ENCODE measurements at places on chromosomes 5 and 9.

GRCh38 chr5:173971681-173972345 lies 17.2 kb upstream of the C5orf47 start:
- DNase-seq, result no peak

- no peak for DNase-seq
Measured at GRCh38 chr9:136718345-136719194, 6.2 kb downstream of the DIPK1B start.

DNA sequence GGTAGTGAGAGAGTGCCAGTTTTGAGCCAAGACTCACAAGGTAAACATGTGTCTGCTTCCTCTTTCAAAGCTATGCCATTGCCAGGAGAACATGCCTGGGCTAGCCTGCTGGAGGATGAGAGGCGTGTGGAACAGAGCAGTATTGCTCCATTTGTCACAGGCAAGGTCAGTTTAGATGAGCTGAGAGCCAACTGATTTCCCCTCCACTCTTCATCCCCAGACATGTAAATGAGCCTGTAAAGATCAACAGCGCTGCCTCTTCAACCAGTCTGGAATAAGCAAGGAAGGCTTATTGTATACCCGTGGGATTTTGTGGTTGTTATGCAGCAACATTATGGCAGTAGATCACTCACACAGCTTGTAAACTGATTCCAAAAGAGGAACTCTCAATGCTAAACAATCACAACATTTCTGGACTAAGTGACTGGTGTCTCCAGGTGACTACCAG lies 8.2 kb upstream of the GDNF start:
- DNase-seq, result no peak

DNA sequence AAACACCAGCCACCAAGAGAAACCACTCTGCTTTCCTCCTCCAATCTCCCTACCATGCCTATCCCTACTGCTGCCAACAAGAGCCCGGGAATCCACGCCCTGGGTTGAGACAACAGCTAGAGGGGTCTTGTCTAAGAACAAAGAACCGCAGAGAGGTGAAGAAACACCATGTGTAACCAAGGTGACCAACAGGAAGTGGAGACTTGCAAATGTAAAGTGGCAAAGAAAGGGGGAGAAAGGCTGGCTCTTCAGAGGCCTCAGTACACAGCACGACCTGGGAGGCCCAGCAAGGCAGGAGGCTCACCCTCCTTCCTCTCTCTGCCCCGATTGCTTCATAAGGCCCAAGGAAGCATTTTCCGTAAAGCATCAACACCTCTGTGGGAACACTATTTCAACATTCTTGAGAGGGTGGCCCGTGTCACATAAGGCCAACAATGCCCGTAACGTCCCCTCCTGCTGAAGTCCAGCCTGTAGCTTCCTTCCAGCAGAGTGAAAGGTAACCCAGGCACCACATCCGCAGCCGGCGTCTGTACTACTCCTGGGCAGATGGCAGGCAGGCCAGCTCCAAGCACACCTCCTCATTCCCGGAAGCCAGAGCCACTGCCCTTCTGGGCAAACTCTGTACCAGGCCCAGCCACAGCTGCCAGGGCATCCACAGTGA lies 18.3 kb downstream of the CCNJL start:
- DNase-seq, result no peak

- no peak for DNase-seq
Measured at GRCh38 chr9:120934281-120934680, 7.7 kb upstream of the TRAF1 start.

- DNase-seq, result no peak
Measured at GRCh38 chr9:126373241-126373640, 46.6 kb downstream of the MVB12B start.

- DNase-seq, result no peak
Measured at GRCh38 chr9:130034570-130034969, 8.4 kb downstream of the FNBP1 start.

DNA sequence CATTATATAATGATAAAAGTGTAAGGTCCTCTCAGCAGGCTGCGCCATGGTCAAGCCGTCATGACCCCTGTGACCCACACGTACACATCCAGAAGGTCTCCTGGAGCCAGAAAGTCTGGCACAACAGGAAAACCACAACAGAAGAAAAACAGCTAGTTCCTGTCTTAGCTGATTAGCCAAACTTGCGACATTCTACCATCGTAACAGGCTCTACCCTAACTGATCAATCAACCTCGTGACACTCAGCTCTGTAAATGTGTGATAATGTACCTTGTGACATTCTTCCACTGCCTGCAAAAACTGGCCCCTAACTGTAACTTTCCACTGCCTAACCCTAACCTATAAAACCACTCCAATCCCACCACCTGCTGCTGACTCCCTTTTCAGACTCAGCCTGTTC lies 316.4 kb upstream of the TUSC1 start:
- DNase-seq, result no peak

- DNase-seq, result no peak
Measured at GRCh38 chr9:131521822-131522221, 9.2 kb downstream of the UCK1 start.

DNA sequence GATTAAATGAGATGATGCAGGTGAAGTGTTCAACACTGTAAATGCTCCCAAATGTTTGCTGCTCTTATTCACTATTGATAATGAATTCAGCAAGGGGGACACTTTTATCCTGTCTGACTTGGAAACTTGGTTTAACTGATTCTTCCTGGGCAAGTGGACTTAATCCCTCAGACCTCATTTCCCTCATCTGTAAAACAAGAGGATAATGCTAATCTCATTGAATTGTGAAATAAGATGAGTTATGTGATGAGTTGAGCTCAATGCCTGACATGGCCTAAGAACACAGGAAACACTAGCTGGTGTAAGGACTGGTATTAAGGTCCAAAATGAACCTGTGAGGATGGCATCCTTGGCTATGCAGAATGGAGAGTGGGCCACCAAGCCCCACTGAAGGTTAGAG lies 23.3 kb downstream of the TNFSF15 start:
- DNase-seq, result no peak

GRCh38 chr5:87170799-87171198 lies 96.9 kb upstream of the RASA1 start:
- DNase-seq, result no peak

DNA sequence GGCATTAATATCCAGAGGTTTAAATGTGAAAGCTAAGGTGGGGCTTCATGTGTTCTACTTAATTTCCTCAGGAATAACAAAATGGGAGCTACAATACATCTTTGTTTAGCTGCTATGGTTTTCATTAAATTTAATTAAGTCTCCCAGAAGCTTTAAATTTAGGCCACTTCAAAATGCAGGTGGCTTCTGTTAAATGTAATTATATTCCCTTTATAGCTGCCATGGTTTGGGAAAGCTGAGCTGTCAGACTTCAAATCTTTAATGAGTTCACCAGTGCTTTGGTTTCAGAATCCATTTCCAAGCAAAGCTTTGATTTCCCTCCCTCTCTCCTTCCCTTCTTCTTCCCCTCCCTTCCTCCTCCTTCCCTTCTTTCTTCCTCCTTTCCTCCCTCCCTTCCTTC lies 58.4 kb upstream of the FAM170A start:
- no peak for DNase-seq

DNA sequence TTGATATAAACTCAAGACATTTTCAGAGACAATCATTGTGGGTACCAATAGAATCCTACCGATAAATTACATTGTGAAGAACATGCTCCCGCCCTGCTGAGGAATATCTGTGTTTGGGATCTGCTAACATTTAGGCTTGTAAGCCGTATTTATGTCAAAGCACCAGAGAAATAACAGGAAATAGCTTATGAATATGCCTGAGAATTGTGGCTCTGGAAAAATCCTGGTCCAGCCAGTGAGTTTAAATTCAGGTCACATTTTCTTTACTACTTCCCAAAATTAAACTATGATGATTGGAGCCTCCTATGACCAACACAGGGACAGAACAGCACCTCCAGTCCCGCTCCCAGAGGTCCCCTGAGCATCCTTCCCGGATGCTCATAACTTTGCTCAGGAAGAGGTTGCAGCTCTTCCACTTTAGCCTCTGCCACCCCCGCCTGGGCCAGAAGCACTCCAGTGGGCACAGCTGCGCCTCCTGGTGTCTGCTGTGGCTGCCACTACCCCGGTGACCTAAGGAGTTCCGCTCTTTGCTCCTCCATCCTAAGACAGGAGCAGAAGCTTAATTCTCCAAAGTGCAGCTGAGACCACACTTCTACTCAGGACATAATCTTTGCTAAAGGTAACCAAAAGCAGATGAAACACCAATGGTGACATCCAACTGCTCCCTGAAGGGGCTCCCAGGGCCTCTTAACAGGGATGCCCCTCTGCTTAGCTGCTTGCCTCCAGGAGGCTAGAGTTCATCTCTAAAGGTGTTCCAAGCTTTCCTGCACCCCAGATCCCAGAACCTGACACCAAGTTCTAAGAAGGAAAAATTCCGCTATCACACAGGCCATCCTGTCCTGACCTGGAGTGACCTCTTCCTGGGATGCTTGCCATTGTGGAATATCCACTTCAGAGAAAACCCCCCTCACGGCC lies 58.8 kb downstream of the SLC1A1 start:
- no peak for DNase-seq

- DNase-seq, result no peak
Measured at GRCh38 chr5:125227333-125228095, 481.1 kb upstream of the ZNF608 start.

- no peak for DNase-seq
Measured at GRCh38 chr5:180373454-180373853, 20.3 kb upstream of the GFPT2 start.

GRCh38 chr9:100880284-100880683 lies 148.2 kb upstream of the PLPPR1 start:
- no peak for DNase-seq

- peak; percentile 22 for DNase-seq
Measured at GRCh38 chr5:32709750-32710549, 1.2 kb upstream of the NPR3 start.

DNA sequence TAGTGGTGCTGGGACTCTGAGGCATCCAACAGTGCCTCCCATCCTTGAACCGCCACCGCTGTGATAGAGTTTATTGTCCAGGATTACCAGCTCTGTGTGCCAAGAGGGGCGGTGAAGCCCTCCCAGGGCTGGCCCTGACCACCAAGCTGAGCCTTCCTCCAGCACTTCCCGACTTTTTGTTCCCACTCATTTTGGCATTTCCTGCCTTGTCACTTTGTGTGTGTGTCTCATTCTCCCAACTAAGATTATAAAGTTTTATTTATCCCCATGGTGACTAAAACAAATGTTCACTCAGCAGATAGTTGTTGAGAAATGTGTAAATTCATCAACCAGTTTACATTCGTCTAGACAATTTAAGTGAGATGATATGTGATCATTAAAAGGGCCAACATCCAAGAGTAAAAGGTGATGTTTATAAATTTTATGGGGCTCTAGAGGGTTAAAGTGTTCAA lies 2.5 kb downstream of the F2R start:
- DNase-seq, result no peak

GRCh38 chr9:132651259-132651658 lies 18.5 kb downstream of the DDX31 start:
- DNase-seq, result no peak

- no peak for DNase-seq
Measured at GRCh38 chr5:71830681-71831539, 111.8 kb downstream of the CARTPT start.

DNA sequence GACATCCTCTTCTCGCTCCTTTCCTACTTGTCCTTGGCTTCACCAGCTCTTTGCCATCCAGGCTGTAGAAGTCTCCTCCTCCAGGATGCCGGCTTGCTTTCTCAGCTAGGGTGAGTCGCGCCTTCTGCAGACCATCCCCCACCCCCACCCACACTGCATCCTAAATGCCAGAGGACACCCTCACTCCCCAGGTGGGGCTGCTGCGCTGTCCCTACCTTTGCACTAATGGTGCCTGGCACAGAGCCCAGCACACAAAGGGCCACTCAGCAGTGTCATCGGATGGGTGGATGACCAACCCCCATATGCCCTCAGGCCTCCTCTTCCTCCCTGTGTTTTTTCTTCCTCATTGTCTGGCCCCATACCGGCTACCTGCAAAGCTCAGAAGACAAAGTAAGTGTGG lies 14.8 kb downstream of the IL9 start:
- no peak for DNase-seq

All from CD4-positive, alpha-beta T cell treated with Interleukin-15 for 1 hour (primary cell).